ENCODE measurements at places on chromosomes 4 and X.
A peak's percentile ranks its signal among the peaks of the same experiment; 100 is the strongest.

GRCh38 chrX:20664774-20665173, 398.1 kb upstream of the RPS6KA3 start:
- no peak for DNase-seq

- no peak for DNase-seq
Measured at GRCh38 chr4:165299399-165300060, 27.9 kb upstream of the MSMO1 start.

DNA sequence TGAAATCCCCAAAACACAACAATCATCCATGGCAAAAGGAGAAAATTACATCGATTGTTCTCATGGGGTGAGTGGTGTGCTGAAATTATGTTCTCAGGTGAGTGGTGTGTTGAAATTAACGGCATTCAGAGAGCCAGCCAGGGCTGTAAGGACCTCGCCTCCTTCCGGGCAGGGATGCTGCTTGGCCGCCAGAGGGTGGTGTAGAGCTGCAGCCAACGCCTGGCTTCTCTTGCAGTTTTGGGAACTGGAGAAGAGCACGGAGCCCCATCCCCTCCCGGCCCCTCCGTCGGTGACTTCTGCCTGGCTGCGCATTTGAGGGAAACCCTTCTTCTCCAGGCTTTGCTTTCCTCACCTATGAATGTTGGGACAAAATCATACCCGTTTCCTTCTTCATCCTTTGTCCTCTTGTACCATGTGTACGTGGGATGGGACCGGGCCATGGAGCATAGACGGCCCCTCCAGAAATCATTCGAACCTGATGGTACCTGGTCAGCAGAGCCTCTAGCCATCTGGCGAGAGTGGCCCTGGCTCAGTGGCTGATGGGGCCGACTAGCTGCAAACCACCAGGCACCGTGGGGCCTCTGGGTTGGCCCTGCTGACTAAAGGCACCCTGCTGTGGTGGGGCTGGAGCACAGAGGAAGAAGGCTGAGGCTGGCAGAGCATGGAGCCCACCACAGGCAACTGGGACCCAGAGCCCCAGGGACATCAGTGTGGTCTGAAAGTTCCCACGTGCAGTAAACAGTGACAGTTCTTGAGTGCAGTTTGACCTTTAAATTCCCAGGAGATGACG, 28.4 kb downstream of the TRMT44 start:
- DNase-seq: peak; percentile 64

GRCh38 chr4:140311257-140311835, 62.1 kb upstream of the SCOC start:
- DNase-seq: no peak

GRCh38 chr4:87097075-87097474, 123.3 kb downstream of the KLHL8 start:
- no peak for DNase-seq

DNA sequence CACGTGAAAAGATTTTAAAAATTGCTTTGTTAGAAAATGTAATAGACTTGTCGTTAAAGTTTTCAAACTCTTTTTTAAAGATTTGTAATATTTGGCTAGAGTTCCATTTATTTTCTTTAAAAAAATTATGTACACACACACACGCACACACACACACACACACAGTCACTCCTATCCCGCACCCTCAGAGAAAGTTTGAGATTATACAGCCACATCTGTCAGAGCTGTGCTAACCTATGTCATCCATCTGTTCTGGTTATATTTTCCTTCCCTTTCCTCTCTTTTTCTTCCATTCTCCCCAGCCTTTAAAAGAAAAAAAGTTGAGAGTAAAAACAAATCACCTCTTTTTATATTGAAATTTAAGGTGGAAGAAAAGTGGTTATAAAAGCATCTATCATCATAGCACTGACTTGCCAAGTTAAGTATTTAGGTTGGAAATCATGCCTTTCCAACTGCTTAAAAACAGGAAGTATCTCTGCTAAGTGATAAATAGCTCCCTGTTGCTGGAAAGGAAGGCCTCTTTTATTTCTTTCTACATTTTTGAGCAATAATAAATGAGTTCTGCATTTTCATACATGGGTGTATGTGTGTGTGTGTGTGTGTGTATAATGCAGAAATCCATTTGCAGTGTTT, 163.3 kb upstream of the SPRY1 start:
- no peak for DNase-seq

DNA sequence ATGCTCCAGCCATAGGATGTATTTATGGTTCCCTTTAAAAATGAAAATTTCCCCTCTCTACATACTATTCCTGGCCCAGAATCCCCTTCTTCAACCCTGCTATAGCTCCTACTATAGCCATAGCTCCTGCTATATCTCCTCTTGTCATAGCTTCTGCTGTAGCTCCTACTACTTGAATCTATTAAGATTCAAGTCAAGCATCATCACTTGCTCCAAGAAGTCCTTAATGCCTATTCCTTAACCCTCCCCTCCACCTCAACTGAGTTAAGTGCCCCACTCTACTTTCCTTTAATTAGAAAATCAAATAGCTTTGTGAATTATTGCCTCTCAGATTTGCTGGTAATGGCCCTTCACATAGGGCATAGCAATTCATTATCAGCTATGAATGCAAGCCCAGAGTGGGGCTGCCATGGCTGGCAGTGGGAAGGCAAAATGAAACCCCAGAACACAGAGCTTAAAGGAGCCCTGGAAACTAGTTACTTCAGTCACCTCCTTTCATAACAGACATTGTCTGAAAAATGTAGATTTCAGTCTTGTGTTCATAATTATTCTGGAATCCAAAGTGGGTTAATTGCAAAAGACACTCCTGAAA, 15.4 kb downstream of the OCIAD2 start:
- DNase-seq: no peak

DNA sequence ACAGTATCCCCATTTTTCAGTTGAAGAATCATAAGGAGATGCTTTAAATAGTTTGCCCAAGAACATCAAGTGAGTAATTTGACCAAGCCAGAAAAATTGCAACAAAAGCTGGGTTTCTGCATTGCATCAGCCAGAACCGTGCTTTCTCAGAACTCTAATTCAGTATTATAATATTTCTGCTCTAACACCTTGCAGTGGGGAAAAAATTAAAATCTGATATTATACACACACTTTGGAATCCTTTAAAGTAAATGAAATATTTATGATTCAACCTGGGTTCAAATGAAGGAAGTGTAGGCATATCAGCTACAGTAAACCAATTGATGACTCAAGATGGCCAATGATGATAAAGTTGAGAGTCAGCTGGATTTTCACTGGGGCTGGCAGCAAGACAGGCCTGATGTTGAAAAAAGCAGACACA, 387.6 kb upstream of the ZFP42 start:
- DNase-seq: no peak

DNA sequence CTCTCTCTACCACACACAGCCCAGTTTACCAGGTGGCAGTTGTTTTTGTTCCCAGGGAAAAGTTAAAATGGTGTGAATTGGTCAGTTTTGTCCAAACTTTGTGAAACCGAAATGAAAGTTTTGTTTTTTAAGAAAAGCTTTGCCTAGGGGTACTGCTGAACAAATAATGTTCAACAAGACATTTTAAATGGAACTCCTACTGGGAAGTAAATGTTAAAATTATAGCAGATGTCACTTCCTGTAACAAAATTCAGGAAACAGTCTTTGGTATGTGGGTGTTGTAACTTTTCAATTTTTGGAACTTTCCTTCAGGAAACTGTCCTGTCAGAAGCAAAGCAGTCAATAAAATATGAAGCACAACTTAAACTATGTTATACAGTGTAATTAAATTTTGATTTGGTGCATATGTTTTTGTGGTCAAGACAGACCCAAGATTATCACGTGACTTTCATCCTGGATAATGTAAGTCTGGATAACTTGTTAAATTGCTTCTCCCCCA, 79.5 kb downstream of the AFF1 start:
- DNase-seq: no peak

GRCh38 chr4:139987502-139987850, 166.5 kb downstream of the MAML3 start:
- no peak for DNase-seq
